ENCODE measurements at places on chromosomes 13 and 19. TPM values are rescaled to one million over a fixed set of nuclear protein-coding genes. Genes with fewer than 3 reads are reported as not detected.

DNA sequence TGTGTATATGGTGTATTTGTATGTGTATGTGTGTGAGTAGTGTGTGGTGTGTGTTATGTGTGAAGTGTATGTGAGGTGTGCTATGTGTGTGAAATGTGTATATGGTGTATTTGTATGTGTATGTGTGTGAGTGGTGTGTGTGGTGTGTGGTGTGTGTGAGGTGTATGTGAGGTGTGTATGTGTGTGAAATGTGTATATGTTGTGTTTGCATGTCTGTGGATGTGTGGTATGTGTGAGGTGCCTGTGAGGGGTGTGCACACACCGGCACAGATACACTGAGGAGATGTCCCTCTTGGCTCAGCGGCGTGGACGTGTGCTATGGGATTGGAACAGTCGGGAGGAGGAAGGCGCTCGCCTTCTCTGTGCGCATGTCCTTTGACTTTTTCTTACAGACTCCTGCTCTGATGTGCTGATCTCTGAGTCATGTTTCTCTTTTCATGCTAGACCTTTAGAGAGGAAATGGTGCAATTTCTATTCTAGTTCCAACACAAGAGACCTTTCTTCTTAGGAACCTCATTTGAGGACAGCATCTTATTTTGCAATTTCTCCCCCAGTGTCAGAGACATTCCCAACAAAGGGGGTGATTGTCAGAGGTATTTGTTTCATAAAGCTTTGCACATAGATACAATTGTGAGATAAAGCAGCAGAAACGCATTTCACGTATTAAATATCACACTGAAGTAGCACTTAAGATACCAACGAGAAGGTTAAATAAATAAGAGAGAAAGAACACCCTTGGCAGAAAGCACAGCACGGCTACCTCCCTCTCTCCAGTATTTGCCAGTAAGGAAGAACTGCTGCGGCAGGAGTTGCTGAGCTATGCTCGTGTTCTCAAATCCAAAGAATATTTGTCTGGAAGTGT, 11.3 kb upstream of the TNFRSF19 start:
- DNase-seq, result peak; percentile 46

Gene MAG
- 10.8 TPM for total RNA-seq

Gene IZUMO1
- total RNA-seq, result 10.5 TPM

Gene PRR19
- total RNA-seq, result 16.8 TPM

GRCh38 chr13:108813587-108814170, 184.3 kb downstream of the MYO16 start:
- DNase-seq, result no peak

DNA sequence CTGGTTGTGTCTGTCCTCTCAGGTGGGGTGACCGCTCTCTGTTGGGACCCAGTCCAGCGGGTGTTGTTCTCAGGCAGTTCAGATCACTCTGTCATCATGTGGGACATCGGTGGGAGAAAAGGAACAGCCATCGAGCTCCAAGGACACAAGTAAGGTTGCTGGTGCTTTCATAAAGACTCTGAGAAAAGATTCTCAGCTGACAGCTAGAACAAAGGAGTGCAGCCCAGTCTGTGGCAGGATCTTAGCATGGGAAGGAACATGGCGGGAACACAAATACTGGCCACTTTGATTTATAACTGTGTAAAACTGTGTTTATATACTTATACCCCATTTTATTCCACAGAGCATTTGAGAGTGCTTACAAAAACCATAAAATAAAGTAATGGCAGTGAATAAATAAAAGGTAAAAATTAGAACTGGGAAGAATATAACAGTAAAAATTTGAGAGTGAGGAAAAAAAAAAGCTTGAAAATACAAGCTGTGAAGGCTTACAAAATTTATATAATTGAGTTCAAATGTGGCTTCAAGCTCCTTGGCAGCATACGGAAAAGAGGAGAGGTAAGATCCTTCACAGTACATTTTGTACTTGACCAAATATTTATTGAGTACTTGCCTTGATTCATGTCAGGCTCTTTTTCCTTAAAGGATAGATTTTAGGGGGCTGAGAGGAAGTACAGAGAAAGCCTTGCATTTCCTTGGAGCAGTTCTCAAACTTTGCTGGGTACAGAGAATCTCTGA, 64.8 kb downstream of the DHRS12 start:
- DNase-seq, result no peak

Gene C5AR1
- 6.1 TPM for total RNA-seq

GRCh38 chr13:20503088-20504083, 22.3 kb downstream of the CRYL1 start:
- DNase-seq, result no peak

- DNase-seq, result no peak
These were observed 350.0 kb downstream of the DCT start for GRCh38 chr13:94129490-94129894.

GRCh38 chr13:35349673-35350278, 126.7 kb downstream of the MAB21L1 start:
- no peak for DNase-seq

Gene ODAD3
- 9.7 TPM for total RNA-seq

DNA sequence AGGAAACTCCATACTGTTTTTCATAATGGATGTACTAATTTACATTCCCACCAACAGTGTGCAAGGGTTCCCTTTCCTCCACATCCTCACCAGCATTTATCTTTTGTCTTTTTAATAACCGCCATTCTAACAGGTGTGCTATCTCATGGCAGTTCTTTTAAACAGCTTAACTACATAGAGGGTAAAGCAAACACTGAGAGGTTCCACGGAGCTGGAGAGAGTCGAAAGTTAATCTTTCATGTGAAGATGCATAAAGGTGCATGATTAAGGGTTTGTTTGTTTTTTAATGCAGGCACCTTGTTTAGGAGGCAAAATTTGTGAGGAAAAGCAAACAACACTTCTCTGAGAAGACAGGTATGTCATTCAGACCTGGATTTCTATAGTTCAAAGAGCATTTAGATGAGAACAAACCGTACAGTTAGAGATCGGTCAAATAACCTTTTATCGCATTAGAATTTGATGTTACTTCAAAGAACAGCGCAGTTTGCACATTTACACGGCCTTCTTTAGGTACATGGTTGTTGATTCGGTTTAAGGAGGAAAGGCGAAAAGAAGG, 193.9 kb downstream of the RBM26 start:
- no peak for DNase-seq

DNA sequence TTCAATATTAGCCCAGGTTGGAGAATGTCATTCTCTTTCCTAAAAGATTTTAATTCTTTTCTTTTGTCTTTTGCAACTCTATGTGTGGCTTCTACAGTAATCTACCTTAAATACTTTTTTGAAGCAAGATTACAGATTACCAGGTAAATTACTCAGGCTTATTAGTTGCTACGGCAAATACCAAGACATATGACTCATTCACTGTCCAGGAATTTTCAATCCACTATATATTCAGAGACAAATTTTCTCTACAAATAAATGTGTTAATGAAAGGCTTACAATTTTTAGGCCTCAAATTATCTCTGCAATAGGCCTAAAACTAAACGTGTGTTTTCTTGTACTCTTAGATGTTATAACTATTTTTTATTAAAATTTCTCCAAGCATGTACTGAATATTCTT, 631.3 kb downstream of the DIAPH3 start:
- DNase-seq, result no peak

GRCh38 chr19:46147791-46148288, at the start of gene IGFL2:
IGFL2 (plus strand) TSS chr19:46148238; CDS start chr19:46148279, 41 bp downstream.
- DNase-seq, result no peak

Gene PSG1
- not detected for total RNA-seq

GRCh38 chr19:11142528-11143171, 12.9 kb downstream of the SPC24 start:
- DNase-seq, result peak; percentile 83

GRCh38 chr13:32905063-32905863, 111.0 kb upstream of the KL start:
- no peak for DNase-seq
